ENCODE measurements at places on chromosomes 2 and 18. TPM values are rescaled to one million over a fixed set of nuclear protein-coding genes. Genes with fewer than 3 reads are reported as not detected.

Gene TNS1
- total RNA-seq = 11.0 TPM

DNA sequence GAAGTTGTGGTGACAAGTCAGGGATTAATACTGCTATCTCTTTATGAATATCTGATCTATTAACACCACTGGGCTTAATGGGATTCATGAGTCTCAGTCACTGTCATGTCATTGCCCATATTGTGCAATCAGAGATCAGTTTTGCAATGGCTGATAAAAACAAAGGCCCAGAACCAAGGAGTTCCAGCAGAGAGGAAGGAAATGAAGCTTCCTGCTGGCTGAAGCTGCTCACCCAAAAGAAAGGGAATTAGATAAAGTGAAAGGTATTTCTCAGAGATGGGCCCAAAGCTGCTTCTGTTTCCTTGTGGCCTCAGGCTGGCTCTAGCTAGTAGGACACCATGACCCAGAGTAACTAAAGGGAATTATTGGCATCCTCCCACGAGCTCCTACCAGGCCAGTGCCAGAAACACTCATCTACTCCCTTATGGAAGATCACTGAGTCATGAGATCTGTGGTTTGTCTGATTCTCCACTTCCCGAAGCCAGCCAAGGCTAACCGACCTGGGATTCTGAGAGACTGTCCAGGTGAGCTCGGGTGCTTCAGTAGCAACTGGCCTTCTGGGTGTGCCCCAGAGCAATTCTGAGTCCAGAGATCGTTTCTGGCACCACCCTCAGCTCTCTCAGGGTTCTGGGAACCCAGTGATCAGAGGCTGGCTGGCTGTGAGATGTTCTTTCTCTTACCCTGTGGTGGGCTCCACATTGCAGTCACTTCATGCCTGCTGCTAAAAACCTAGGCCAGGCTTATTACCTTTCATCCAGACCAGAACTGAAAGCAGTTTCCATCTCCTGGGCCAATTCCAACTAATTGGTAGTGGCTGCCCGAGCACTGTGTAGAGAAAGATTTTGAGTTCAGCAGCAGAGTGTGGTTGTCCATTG lies 129.5 kb upstream of the PELI1 start:
- H3K4me3 ChIP-seq = no peak overlapping the region
- DNase-seq = no peak
- H3K27me3 ChIP-seq = peaks cover 2% of the 10 kb centered on the region
- peaks cover 21% of the 10 kb centered on the region for H3K4me1 ChIP-seq

GRCh38 chr2:96907115-96908041 lies 37.5 kb upstream of the SEMA4C start:
- H3K36me3 ChIP-seq = no peaks in the 10 kb centered on the region
- no peak overlapping the region for H3K27ac ChIP-seq
- no peak overlapping the region for H3K4me3 ChIP-seq
- H3K4me1 ChIP-seq = peaks cover 24% of the 10 kb centered on the region
- peaks cover 4% of the 10 kb centered on the region for H3K27me3 ChIP-seq

- H3K36me3 ChIP-seq = no peaks in the 10 kb centered on the region
- peaks cover 7% of the 10 kb centered on the region for H3K4me1 ChIP-seq
- H3K4me3 ChIP-seq = no peak overlapping the region
- H3K27me3 ChIP-seq = peaks cover under 1% of the 10 kb centered on the region
Measured at GRCh38 chr2:236875906-236876505, 209.7 kb upstream of the COPS8 start.

GRCh38 chr2:54945391-54946219 lies 104.6 kb downstream of the RTN4 start:
- no peak overlapping the region for H3K4me3 ChIP-seq
- H3K4me1 ChIP-seq = peaks cover 3% of the 10 kb centered on the region

Data from activated CD4-positive, alpha-beta T cell treated with anti-CD3 and anti-CD28 coated beads, Interleukin-2, amount 10 ng/mL, durations not matched to agents 7 days and 5 days (primary cell).